ENCODE measurements at places on chromosomes 4 and X.

DNA sequence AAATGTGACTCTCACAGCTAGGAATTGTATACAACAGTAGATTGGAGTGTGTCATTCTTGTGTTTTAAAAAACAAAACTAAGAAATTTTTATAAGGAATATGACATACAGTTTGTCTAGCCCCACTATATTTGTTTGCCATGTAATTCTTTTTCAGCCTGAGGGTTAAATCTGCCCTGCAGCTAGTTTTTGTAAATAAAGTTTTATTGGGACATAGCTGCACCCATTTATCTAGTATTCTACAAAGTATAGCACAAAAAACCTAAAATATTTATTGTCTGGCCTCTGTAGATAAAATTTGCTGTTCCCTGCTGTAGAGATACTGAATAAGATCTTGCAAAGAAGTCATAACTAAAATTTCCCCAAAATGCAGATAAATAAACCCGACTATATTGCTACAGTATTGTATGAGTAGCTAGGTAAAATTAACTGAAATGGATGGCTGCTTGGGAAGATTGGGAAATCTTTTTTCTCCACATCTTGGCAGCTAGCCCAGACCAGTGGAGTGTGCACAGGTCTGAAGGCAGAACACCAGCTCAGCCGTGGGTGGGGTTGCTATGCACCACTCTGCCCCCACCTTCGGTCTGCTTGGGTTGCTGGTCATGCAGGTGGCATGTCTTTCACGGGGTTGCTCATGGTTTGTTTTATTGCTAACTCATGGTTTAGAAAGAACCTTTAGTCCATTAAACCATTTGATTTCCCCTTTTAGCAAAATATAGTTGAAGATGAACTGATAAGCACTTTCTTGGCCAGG lies 127.9 kb downstream of the KLHL8 start:
- DNase-seq: no peak

GRCh38 chr4:147103403-147103946 lies 157.8 kb upstream of the TTC29 start:
- DNase-seq: no peak

- DNase-seq: no peak
These were observed 88.1 kb downstream of the TSPAN5 start for GRCh38 chr4:98570151-98570797.

DNA sequence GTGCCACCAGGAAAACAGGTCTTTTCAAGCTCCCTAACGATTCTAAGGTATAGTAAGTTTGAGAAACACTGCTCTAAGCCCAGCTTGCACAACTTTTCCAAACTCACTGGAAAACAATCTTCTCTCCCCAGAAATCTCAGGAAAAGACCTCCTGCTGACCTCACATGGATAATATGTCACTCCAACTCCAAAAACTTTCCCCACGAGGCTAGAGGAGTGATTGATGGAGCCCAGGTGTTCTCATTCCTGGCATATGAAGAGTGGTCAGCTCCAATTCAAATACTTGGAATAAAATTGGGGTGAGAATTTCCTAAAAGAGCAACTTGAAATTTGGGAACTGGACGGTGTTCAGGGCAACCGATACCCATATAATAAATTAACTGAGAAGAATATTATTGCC lies 299.9 kb downstream of the PPP4R3C start:
- DNase-seq: no peak

- no peak for DNase-seq
These were observed 187.4 kb downstream of the APBB2 start for GRCh38 chr4:41026971-41027370.

- DNase-seq: no peak
These were observed 95.5 kb upstream of the ZNF518B start for GRCh38 chr4:10552591-10553280.

DNA sequence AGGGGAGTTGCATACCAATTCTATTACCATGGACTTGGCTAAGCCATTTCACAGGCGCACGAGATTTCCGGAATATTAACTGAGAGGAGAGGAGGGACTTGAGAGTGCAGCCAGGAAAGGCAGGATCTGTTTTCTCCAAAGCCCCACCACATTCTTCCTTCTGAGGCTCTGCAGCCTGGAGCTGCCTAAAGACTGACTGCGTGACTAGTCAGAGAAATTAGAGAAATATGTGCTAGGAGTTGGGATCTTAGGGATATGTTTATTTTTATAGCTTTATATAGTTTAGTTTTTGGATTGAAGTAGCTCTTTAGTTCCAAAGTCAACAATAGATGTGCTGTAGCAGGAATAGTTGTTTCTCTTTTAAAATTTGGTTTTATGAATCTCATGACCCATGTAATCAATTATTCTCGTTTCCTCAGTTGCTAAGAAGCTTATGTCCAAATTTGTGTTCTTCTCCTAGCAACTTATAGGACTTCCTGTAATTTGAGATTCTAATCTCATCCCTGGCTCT lies 300.1 kb upstream of the DDX53 start:
- no peak for DNase-seq

- no peak for DNase-seq
These were observed 125.6 kb downstream of the ARHGAP24 start for GRCh38 chr4:85600501-85600900.

Measured in NCI-H748 treated with DMSO at 0.1 percent for 48 hours (cell line).